Testis (tissue), 5 donors: ENCODE measurements at places on chromosomes 4 and X. TPM values are rescaled to one million over a fixed set of nuclear protein-coding genes. Genes with fewer than 3 reads are reported as not detected.
A peak's percentile ranks its signal among the peaks of the same experiment; 100 is the strongest.

DNA sequence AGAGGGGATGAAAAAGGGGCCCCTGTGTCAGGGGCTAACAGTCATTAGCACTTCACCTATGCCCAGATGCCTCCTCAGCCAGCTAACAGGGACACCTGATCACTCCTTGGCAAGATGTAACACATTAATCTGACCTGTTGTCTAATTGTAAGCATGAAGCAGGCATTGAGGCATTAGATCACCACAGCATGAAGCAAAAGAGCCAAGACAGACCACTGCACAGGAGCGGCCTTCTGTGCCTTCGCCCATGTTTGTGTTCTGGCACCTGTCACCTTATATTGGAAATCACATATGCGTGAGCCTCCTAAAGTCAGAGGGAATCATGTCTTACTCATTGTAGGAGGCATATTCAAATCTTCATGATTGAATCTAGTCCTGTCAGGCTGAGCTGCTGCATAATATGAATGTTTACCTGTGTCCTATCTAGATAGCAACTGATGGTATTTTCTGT is 48.4 kb downstream of the PTTG2 start:
- DNase-seq: no peak

Gene HSPA4L
- 53.1 TPM for total RNA-seq

Gene FAM149A
- 14.9 TPM for total RNA-seq

GRCh38 chr4:36747277-36748129 is 466.1 kb downstream of the DTHD1 start:
- no peak for DNase-seq

- no peak for DNase-seq
Measured at GRCh38 chr4:73885574-73886267, 16.5 kb downstream of the CXCL1 start.

- DNase-seq: no peak
Measured at GRCh38 chr4:141565379-141566089, 70.8 kb upstream of the IL15 start.

GRCh38 chrX:40310447-40310846 is 212.7 kb upstream of the BCOR start:
- no peak for DNase-seq

Gene CLCN4
- total RNA-seq: 5.4 TPM

Gene MOSPD2
- total RNA-seq: 13.1 TPM

Gene PCDH18
- 23.3 TPM for total RNA-seq

DNA sequence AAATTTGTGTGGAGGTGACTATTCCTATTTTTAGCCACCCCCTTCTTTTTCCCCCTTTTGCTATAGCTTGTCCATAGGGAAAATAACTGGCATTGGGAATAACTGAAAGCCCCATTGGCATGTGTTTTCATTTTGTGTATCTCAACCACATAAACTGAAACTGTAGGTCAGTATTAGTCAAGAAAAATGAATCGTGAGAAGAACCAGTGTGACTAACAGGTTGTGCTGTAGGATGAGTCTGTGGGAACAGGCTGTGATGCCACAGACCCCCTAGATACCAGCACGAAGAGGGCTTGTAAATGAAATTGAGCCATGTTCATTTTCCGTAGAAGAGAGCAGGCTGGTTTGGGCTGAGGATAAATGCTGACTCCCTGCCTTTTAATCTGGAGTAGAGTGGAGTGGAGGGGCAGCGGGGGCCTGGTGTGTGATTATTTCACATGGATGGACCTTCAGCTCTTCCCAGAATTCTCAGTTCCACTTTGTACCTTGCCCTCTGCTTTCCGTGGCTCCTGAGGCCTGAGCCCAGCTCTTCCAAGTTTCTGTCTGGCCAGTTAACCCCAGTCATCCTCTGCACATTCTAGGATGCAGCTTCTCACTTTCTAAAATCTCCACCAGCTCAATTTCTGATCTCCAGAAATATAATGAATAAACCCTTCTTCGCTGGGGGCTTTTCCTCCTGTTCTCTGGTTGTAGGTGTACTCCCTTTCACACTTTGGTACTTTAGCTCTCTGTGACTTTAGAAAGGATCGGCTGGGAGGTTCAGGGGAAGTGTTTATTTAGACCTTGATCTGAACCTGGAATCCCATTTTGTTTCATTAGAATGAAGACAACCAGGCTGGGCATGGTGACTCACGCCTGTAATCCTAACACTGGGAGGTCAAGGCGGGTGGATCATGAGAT is 37.3 kb downstream of the DCUN1D4 start:
- DNase-seq: no peak

- peak; percentile 21 for DNase-seq
Measured at GRCh38 chrX:12673487-12673886, 117.7 kb upstream of the PRPS2 start.

Gene KLB
- 1.1 TPM for total RNA-seq

Gene SPACA5
- 18.9 TPM for total RNA-seq

DNA sequence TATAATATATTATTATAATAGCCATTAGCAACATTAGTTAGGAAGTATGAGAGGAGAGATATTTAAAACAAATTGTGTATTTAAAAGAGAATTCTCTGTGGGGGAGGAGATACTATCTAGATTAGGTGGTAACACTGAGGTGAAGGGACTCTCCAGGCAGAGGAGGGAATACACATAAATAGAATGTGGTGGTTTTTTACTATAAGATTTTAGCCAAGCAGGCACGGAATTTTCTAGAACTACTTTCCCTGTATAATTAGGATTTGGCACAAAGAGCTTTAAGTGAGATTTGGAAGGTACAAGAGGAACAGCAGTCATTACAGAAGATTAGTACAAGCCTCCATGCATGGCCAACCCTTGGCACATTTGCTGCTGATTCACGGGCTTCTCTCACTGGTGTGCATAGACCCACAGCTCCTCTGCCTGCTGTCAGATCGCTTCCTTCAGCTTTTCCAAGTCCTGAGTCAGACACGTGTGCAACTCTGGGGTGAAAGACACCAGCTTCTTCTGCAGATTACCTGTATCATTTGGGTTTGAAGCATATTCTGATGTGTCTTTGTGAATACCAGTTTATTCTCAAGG is 685.5 kb downstream of the KCTD8 start:
- no peak for DNase-seq

Gene RTL5
- total RNA-seq: 25.4 TPM

DNA sequence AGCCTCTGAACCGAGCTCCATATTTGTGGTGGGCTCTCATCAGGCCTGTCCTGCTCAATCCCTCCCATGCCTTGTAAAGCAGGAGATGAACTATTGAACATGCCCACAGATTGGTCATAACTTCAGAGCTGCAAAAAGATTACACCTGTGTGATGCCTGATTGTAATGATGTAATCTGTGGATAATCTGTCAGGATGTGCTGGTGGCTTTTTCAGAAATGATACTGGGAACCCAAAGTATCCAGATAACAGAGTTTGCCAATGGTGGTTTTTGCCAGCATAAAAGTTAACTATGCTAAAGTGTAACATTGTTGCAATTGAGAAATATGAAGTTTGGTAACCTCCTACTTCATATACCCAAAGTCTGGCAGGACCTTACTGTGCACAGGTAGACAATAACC is 393.4 kb downstream of the RAPGEF2 start:
- DNase-seq: no peak

- DNase-seq: no peak
Measured at GRCh38 chrX:123691776-123692175, 41.1 kb downstream of the THOC2 start.

GRCh38 chr4:70802928-70803580 is 36.6 kb downstream of the GRSF1 start:
- no peak for DNase-seq

DNA sequence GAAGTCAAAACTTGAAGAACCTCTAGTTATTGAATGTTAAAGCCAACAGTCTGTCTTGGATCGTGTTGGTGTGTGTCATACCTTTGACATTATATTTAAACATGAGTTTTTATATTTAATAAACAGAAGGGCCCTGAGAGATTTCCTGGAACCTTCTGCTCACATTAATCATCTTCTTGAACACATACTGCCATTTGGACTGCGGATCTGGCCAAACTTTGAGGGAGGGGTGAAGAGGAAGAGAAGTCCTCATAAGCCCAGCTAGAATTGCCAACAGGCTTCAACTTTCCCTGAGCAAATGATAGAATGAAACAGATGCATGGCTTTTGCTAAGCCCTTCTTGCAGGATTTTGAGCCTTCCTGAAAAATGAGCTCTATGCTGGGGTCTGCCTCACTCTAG is 27.4 kb downstream of the CCKAR start:
- DNase-seq: no peak

GRCh38 chr4:144518181-144518895 is 127.6 kb upstream of the HHIP start:
- DNase-seq: no peak

- no peak for DNase-seq
Measured at GRCh38 chrX:75061701-75062100, 94.4 kb downstream of the ABCB7 start.

DNA sequence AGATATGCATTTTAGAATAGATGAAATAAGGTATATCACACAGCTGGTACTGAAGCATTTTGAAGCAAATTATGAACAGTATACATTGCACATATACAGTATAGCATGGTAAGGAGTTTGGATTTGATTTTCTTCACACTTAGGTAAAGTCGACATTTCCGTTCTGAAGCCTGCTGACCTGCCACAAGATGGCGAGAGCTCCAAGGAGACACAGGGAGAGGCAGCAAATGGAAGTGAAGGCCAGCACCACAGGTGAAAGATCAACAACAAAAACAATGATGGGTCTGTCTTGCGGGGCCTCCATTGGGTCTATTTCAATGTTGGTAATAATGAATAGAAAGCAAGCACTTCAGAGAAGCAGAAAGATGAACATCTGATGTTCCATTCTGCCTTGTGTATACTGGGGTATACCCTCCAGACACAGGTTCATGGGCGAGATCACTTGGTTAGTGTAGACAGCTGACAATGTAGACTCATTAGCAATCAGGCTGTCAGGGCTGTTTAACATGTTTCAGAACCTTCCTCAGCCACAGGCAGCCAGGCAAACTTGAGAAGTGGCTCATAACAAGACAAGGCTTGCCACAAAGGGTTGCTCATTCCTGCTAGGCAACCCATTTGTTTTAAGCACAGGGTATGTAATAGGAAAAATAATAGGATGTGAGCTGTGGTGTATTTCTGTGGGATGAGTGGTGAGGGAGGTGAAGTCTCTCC is 21.4 kb upstream of the NOX1 start:
- DNase-seq: peak; percentile 14

Gene GSX2
- total RNA-seq: 1.8 TPM

Gene FAM156B
- 82.6 TPM for total RNA-seq

DNA sequence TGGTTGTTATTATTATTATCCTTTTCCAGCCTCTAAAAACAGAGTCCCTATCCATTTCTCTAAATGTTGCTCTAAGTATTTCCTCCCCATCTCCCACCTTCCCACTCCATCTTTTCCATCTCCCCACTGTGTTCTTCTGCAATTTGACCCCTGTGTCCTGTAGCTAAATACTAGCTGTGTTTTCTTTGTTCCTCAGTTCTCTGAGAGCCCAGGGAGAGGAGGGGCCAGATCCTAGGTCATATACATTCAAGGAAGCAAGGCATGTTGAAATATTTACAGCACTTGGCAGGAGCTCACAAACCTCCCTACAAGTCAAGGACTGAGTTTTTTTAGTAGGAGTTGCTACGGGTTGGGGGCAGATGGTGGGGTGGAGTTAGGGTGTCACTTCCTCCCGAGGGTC is 10.5 kb downstream of the SLC16A2 start:
- DNase-seq: no peak

DNA sequence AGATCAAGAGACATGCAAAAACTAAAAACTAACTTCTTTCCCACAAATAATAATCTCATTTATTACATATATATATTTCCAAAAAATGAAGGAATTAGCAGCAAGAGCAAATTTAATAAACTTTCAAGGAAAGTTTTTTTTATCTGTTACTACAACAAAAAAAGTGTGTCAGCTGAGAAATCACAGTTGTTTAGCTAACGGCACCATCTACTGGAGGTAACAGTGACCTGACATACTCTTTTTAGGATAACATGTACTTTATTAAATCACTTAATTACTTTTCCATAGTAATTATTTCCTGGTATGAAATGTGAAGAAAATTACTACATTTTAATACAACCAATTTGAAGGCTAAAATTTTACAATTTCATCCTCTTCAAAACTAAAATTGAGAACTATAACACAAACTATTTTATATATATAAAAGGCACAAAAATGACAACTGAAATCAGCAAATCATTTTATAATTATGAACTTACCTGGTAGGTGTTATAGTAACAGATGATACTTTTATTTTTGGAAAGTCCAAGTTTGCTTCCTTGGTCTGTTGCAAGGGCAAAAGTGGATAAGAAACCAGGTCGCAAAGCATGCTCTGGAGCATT is 9.1 kb downstream of the LAMTOR3 start:
- DNase-seq: peak; percentile 18

GRCh38 chrX:124239324-124239723 is 93.1 kb upstream of the TEX13D start:
- DNase-seq: no peak
